ENCODE measurements at places on chromosomes 16 and 17.

DNA sequence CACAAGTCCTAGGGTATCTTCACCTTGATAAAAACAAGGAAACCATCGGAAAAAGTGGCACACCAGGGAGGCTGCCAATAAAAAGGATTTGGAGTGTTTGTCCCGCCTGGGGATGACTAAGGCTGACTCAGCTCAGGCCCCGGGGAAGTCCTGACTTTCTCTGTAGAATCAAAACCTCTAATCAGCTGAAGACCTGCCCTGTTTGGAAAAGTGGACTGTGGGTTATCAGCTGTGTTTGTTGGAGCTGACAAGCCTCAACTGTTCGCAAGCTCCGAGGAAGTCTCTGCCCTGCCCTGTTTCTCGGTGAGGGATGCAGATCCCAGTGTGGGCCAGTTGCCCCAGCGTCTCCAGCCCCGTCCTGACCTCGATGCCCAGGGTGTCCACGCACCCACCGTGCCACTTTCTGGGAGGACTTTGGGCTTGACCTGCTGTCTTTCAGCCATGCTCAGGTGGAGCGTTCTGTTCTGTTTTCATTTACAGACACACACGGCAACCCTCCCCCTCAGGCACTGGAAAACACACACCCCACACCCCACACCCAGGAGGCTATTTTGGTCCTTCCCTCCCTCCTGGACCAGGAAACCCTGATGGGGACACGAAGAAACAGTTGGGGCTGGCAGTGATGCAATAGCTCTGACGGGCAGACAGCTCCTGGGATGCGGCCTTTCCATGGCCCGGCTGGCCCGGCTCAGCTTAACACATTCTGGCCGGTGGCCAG lies 27.6 kb upstream of the PITPNA start:
- peak; percentile 24 for DNase-seq

DNA sequence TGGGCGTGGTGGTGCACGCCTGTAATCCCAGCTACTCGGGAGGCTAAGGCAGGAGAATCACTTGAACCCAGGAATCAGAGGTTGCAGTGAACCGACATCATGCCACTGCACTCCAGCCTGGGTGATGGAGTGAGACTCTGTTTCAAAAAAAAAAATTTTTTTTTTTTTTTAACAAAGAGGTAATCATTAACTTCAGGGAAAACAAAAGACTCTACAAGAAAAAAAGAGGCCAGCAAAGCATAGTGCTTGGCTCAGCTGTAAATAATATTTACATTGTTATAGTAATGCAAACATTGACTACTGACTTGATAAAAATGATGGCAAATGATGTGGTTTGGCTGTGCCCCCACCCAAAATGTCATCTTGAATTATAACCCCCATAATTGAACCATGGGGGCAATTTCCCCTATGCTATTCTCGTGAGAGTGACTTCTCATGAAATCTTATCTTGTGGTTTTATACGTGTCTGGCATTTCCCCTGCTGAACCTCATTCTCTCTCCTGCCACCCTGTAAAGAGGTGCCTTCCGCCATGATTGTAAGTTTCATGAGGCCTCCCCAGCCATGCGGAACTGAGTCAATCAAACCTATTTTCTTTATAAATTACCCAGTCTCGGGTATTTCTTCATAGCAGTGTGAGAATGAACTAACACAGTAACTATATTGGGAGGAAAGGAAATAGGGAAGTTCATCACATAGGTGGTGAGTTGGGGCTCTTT lies 12.7 kb upstream of the SSTR2 start:
- no peak for DNase-seq

DNA sequence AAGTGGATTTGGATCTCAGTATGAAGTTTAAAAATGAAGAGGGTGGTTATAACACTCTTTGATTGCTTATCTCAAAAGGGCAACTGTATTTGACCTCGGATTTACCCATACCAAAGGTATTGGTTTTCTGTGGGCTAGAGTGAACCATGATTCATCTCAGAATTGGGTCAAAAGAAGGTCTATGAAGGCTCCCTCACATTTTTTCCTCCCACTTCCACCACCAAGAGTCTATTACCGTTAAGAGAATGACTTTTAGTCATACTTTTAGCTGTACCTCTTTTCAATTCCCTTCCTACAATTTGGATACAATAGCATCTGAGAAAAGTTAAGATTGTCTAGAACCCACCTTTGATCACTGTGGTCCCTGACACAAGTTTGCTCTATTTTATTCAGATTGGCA lies 280.9 kb downstream of the RBFOX1 start:
- DNase-seq, result no peak

DNA sequence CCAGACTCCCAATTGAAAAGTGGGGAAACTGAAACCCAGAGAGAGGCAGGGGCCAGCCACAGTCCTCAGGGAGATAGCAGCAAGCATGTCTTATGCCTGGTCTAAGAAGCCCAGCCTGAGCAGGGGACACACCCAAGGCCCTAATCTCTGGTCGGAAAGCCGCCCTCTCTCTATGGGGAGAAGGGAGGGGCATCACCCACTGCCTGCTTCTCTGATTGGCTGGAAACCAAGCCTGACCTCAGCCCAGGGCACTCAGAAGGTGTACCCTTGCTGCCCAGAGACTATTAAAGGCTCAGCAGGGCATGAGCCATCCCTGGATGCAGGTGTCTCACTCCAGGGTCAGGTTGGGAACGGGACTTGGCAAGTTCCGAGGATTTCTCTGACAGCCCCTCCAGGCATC lies 5.7 kb upstream of the KRT13 start:
- no peak for DNase-seq

DNA sequence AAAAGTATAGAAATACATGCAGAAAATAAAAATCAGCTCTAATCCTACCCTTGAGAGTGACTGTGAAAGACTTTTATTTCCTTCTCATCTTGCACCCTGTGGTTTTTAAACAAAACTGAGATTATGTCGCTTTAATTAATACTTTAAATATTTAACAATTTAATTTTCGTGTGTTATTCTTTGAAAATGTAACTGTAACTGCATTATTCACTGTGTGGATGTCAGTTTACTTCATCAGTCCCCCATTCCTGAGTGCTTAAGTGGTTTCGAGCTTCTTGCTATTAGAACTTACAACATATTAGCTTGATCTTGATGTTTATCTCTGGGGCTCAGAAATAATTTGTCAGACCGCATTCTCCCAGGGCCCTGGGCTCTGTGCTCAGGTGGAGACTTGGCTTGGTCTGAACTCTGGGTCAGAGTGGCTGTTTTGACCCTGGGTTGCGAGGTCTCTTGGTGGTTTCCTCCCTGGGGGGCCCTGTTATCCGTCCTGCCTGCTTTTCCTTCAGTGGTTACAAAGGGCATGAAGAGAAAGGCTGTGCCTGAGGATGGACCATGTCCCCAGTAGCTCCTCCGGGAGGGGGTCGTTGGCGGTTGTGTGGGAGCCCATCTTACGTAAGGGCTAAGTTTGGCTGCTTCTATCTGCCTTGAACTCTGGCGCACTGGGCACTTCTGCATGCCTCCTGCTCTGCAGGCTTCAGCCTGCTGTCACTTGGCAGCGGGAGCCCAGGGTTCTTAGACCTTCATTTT lies 25.7 kb downstream of the AKAP1 start:
- no peak for DNase-seq

- no peak for DNase-seq
These were observed 4.8 kb downstream of the DPEP3 start for GRCh38 chr16:67975321-67976105.

DNA sequence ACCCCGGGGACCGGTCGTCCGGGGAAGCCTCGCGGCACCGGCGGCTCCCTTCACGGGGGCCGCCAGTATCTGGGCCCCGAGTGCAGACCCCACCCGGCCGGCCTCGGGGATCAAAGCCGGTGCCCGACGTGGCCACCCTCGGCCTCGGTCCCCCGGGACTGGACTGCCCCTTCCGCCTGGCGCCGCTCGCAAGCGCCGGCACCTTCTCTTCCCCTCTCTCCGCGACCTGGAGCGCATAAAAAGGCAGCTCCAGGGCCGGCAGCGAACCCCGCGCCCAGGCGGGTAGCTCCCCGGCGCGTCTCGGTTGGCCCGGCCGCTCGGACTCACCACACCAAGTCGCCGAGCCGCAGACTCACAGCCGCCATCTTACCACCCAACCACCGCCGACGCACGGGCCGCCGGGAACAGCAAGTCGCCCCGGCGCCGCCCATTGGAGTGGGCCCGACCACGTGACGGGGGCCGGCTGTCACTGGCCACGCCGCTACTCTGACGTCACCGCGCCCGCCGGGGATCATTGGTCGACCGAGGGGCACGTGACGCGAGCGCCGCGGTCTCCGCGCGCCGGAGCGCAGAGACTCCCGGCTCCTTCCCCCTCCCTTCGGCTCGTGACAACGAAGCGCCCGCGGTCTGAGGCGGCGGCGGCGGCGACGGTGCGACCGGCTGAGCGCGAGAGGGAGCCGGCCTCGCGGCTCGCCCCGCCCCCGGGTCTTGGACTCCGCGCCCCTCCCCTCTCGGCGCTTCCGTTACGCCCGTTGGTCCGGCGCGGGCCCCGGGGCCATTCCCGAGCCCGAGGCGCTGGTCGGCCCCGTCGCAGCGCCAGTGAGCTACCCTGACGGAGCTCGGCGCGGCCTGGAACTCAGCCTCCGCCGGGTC lies at the start of the genes GLYR1 and UBN1:
Gene GLYR1, minus strand, starts transcription at position 388 of the 873 bp plus-strand sequence. Its CDS starts 23 bp downstream, at position 365.
Gene UBN1, plus strand, starts transcription at position 581 of the 873 bp plus-strand sequence. CDS start 5,437 bp downstream, outside the sequence.
- peak; percentile 41 for DNase-seq

- no peak for DNase-seq
These were observed 126.5 kb upstream of the CORO6 start for GRCh38 chr17:29749045-29749825.

GRCh38 chr17:61414936-61415251 lies 15.3 kb downstream of the TBX2 start:
- no peak for DNase-seq

GRCh38 chr17:65173976-65174683 lies 37.0 kb downstream of the RGS9 start:
- DNase-seq, result no peak

GRCh38 chr17:77209330-77209748 lies 68.6 kb downstream of the SEC14L1 start:
- no peak for DNase-seq

DNA sequence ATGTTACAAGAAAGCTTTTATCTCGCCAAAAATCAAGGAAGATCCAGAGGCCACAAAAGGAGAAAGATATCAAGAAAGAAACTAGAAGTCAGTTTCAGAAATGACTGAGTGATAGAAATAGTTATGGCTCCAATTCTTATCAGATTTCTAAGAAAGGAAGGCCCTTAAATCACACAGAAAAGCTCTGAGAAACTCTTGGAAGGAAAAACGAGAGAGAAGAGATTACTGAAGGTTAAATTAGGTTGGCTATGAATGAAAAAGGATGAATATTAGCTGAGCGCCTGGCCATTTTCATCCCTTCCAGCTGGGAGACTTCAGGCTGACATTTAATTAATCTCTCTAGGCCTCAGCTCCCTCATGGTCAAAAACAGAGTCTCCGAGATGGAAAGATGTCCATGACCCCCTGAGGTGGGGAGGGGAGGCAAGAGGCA lies 72.3 kb downstream of the CYTH1 start:
- no peak for DNase-seq

- no peak for DNase-seq
These were observed 17.9 kb downstream of the ATP6V0D1 start for GRCh38 chr16:67463059-67463458.

DNA sequence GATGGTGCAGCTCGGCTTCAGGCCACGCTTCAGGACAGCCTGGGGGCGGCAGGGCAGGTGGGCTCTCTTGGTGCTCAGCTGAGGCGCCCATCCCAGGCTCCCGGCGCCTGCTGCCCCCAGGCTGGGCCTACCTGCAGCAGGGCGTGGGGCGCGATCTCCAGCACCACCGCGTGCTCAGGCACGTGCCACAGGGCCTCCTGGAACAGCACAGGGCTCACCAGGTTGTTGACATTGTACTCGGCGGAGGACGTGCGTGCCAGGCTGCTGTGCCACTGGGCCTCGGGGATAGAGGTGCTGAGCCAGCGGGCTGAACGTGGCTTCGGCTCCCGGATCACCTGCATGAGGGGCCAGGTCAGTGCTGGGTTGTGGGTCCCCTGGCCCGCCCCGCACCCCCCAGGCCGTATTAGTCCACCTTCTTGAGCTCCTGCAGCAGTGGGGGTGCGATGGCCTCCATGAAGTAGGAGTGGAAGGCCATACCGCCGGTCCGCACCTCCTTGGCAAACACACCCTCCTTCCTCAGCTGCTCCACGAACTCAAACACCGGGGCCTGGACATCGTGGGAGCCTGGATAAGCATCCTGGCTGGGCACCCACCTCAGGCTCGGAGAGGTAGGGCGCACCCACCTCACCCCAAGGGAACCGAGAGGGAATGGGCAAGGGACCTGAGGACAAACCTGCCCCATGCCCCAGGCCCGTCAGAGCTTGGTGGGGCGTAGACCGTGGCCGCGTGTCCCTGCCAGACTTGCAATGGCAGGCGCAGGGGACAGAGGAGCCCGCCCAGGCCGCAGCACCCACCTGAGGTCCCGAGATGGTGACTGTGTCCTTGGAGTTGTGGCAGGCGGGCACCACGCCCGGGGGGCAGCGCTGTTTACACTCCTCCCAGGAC lies 9.0 kb downstream of the FASN start:
- DNase-seq, result no peak

- no peak for DNase-seq
These were observed 27.2 kb upstream of the CEP20 start for GRCh38 chr16:15915555-15916081.

DNA sequence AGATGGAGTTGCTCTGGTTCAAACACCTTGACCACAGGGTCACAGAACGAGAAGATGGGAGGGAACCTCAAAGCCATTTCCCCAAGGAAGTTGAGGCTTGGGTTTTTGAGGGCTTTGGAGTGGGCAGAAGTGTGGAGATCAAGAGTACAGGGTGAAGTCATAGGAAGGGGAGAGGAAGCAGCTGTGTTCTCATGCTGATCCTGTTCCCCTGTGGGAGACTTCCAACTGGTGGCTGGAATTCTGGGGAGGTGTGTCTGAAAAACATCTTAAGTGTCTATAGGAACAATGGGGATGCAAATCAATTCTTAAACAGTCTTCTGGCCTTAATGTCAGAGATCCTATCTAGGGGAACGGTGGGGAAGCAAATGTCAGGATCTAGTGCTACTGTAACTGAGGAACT lies 38.8 kb upstream of the HSBP1 start:
- no peak for DNase-seq

DNA sequence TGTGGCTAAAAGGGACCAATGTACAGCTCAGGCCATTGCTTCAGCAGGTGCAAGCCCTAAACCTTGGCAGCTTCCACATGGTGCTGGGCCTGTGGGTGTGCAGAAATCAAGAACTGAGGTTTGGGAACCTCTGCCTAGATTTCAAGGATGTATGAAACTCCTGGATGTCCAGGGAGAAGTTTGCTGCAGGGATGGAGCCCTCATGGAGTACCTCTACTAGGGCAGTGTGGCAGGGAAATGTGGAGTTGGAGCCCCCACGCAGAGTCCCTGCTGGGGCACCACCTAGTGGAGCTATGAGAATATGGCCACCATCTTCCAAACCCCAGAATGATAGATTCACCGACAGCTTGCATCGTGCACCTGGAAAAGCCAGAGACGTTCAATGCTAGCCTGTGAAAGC lies 13.0 kb downstream of the EFCAB5 start:
- no peak for DNase-seq

- DNase-seq, result no peak
These were observed 73.7 kb downstream of the SREBF1 start for GRCh38 chr17:17763136-17763535.

GRCh38 chr17:67316781-67317180 lies 49.6 kb downstream of the PSMD12 start:
- DNase-seq, result no peak

- no peak for DNase-seq
These were observed at the start of gene SPATA32 for GRCh38 chr17:45261577-45262515. Gene SPATA32, minus strand, starts transcription at chr17:45262094. Its CDS starts 78 bp downstream, at chr17:45262016.

GRCh38 chr16:63361032-63361624 lies 1324.9 kb upstream of the CDH8 start:
- DNase-seq, result peak; percentile 14
